NCI-H1436 (cell line): ENCODE measurements at places on chromosomes 2 and 18.
A peak's percentile ranks its signal among the peaks of the same experiment; 100 is the strongest.

GRCh38 chr18:38602341-38602740 is 1036.7 kb upstream of the CELF4 start:
- no peak for DNase-seq

DNA sequence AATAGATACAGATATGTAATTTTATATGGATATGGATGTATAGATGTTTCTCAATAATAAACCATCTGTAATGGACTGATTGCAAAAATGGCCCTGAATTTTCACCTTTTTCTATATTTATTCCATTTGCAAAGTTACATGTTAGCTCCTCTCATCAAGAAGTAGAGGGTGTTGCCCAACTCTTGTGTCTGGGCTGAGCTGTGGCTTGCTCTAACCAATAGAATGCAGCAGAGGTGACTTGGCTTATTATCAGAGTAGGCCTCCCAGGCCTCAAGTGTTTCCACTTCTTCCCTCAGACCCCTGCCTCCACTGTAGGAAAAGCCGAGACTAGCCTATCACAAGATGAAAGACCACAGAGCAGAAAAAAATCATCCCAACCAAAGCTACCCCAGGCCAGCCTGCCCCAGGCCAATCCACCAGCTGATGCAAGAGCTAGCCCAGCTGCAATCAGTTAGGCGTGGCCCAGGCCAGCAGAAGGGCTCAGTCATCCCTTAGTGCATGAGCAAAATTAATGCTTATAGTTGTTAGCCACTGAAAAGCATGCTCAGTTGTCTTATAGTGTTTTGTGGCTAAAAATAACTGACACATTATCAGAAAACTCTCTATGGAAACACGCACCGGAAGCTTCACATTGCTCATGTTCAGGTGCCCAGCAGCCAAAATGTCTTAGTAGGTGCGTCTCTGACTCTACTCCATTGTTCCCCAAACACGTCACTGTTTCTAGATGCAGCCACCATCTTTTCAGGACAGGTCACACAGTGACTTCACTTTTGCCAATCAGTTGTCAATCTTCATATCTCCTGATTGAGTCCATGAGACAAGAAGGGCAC is 464.0 kb downstream of the FBXO15 start:
- no peak for DNase-seq

DNA sequence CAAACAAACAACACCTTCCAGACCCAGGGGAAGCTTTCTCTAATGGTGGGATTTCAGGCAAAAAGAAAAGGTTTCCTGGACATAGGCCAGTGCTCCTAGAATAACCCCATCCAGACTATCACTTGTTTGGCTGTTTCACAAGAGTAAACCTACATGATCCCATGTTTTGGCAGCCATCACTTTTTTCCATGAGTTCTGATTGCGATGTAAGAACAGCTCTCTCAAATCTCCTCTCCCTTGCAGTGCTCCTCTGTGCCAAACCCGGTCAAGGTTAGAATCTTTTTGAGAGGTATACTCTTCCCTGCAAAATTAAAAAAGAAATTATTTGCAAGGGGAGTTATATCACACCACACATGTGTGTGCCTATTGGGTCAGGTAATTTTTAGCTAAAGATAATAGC is 11.9 kb downstream of the GRP start:
- no peak for DNase-seq

DNA sequence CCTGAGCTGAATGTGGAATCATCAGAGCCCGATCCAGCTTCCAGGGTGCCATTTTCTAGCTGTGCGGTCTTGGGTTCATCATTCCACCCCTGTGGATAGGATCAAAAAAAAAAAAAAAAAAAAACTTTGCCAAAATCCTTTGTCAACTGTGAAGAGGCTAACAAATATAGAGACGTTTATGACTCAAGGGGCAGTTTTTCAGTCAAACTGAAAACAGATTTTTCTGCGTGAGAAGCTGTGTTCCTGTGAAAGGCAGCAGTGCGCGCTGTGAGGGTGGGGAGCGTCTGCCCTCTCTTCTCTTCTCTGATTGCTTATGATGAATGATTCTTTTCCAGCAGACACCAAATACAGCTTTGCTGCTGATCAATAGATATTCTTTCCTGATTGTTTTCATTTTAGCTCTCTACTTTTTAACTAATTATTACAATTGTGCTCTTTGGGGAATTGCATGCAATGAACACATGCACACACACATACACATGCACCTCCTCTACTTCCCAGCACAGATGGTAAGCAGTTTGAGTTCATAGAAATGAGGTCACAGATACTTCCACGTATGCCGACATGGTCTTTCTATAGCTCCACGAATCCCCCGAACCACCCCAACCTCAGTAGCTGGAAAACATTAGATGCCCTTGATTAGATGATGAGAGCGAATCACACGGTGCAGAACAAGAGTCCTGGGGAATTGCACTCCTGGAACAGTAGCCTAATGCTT is 175.4 kb downstream of the NRP2 start:
- DNase-seq = no peak

DNA sequence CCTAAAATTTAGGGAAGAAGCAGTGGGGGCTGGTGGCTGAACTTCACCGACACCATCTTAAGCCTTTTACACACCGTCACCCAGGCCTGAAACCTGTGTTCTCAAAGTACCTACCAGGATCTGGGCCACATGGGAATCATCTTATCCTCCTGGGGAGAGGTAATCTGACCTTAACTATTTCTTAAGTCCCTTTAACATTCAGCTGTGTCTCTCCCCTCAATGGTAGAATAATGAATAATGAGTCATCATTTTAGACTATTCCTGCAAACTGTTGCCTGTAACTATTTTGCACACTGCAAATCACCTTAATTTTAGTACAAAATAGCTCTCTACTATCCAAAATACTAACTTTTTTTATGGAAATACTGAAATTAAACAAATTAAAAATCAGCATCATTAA is 149.4 kb upstream of the KLF7 start:
- peak; percentile 66 for DNase-seq

DNA sequence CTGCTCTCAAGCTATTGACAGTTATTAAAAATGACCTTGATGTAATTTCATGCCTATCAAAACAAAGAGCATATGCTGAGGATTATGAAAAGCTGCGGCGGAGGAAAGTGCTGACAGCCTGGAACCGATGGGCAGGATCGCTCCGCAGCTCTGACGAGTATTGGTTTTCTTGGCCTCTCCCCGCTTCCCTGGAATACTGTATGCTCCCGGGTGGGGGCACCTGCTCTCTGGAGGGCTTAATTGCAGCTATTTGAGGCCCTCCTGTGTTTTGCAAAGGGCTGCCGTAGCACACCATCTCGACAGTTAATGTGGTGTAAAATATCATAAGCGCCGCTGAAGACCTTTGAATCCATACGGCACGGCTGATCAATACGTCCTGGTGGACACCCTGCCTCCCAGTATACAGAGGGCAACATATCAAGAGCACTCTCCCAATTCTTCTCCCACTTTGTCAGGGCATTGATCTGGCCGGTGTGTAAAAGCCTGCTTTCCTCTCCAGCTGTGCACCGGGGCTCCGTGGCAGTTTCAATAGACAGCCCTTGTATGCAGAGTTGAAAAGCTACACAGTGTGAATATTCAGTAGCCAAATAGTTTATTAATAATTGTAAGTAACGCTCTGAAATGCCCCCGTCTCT is 662.4 kb downstream of the GALR1 start:
- no peak for DNase-seq

- no peak for DNase-seq
Measured at GRCh38 chr2:174924061-174924693, 81.0 kb downstream of the CHN1 start.

DNA sequence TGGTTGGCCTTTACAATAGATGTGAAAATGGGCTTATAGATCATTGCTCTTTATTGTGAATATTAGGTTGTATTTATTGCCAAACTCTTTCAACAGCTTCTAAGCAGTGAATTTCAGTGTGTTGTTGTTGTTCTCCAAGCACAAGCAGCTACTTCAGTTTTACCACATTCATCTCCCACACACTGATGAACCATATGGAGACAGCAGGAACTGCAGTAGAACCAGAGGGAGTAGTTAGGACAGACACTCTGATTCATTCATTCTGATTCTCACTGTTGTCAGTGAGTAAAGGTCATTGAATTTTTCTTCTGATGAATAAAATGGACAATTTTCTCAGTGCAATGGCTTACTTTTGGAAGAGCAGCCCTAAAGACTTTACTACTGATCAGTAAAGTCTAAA is 40.2 kb downstream of the CCDC74A start:
- no peak for DNase-seq

DNA sequence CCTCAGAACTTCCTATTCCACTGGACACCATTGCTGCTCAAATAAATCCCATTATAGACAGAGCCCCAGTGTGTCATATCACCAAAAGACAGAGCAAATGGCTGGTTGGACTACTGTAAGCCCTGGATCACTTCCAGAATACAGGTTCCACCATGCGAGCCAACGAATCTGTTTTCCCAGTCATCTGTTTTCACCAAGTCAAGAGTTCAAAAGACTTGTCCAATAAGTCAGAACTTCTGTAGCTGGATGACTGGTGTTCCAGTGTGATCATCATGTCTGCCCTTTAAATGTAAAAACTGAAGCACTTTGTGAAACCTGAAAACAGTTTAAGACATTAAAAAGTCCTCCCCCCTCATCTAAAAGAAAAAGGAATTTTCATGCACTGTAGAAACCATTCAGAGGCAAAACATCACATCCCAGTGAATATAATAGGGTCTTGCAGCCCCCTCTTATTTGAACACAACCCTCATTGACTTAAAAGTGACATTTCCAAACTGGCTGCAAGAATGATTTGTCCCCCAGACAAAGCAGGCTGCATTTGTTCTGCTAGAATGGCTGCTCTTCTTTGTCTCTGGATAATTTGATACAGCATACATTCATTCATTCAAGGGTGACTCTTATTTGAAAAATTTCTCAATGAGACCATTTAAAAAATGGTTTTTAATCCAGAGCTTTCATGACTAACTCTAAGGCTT is 64.6 kb upstream of the TANC1 start:
- no peak for DNase-seq

- no peak for DNase-seq
Measured at GRCh38 chr2:190634381-190634780, 14.5 kb upstream of the NAB1 start.

DNA sequence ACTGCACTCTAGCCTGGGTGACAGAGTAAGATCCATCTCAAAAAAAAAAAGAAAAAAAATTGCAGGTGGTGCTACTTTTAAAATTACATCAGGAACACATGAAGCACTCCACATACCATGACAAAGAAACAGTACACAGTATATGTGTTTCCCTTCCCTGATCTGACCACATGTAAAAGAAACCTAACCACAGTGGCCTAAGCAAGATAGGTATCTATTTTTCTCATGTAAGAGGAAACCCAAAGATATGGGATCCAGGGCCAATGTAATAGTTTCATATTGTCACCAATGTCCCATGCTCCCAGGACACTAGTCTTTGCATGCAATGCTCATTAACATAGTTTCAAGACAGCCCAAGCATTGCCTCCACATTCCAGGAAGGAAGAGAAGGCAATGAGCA is 99.9 kb downstream of the DYM start:
- no peak for DNase-seq

DNA sequence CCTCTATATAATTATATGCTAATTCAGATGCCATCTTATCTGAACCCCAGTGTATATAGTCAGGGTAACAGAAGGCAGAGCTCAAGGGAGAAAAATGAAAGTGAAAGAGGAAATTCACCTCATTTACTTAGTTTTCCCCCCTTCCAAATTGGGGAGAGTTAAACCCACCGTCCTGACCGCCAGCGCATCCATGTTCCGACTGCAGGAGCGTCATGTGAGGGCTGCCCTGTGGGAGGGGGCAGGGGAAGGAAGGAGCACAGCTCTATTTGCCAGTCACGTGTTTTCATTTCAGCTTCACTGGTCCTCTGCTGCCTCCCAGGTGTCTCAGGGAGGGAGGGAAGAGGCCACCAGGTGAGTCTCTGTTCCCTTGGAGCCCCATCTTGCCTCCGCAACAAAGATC is 13.2 kb downstream of the CNNM4 start:
- peak; percentile 47 for DNase-seq

DNA sequence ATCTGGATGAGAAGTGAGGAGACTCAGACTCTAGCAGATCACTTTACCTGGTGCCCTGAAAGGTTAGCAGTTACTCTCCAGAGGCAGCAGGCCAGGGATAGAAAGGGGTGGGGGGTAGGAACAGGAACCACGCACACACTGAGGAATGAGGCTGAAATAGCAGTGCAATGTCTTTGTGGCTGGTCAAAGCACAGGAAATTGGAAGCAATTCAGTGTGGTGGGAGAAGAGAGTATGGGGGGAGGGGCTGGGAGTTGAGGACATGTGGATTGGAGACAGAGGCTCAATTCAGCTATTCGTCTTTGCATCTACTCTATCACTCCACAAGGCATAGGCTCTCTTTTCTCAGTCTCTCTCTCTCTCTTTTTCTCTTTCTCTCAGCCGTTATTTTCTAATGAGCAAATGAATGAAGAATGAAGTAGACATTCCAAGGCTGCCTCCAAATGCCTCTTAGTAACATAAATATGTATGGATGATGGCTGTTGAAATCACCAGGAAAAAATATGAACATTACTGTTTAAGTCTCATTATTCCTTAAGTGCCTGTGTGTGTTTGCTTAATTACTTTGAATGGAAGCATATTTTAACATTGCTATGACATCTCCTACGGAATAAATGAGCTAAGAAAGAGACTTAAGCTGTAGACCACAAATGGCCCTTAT is 979.4 kb downstream of the TSN start:
- DNase-seq = no peak

DNA sequence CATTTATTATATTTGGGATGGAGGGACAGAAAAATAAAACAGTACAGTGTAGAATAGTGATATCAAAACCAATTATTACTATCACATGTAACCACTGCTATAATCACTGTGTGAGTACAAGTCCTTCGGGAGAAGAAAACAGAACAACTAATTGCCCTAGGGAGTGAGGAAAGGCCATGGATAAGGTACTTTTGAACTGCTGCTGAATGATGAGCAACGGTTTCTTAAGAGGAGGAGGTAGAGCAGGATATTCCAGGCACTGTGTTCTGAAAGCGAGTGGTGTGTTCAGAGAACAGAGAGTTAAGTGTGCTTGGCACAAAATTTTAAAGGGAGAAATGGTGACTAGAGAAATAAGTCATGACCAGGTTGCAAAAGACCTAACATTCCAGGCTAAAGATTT is 134.2 kb downstream of the CALCRL start:
- DNase-seq = peak; percentile 14

- no peak for DNase-seq
Measured at GRCh38 chr18:6666012-6666685, 63.4 kb upstream of the ARHGAP28 start.

GRCh38 chr2:178258916-178259315 is 64.6 kb downstream of the OSBPL6 start:
- DNase-seq = no peak

DNA sequence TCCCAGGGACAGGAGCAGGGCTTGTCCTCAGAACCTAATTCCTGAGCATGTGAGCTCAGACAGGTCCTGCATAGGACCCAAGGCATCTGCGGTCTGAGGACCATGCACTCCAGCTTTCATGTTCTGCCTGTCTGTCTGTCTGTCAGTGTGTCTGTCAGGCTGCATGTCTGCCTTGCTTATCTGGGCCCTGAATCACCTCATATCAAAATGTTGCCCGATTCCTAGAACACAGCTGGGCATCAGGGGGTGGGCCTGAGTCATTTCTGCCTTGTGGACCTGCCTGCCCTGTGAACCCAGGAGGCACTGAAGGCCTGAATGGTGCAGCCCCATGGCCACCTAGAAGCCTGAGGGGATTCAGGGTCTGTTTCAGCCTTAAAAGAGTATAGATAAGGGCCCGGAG is 22.1 kb downstream of the INHBB start:
- DNase-seq = no peak
